T follicular helper cell (primary cell): ENCODE measurements at places on chromosomes 4 and X.
A peak's percentile ranks its signal among the peaks of the same experiment; 100 is the strongest.

DNA sequence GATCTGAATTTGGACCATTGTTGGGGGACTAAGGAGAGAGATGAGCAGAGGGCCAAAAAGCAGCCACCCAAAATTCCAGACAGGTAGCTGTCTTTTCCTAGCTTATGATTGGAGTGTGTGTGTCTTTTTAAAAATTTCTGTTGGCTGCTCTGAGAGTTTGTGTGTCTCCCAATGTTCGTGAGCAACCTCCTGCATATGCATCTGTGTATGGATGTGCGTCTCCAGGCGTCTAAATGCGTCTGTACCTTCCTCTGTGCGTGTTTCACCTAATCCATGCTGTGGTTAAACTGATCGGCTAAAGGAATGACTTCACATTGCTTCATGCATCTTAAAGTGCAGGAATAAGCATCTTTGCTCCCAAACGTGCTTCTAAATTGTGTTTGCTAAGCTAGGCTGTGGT, 65.5 kb upstream of the LAS1L start:
- DNase-seq, result no peak

DNA sequence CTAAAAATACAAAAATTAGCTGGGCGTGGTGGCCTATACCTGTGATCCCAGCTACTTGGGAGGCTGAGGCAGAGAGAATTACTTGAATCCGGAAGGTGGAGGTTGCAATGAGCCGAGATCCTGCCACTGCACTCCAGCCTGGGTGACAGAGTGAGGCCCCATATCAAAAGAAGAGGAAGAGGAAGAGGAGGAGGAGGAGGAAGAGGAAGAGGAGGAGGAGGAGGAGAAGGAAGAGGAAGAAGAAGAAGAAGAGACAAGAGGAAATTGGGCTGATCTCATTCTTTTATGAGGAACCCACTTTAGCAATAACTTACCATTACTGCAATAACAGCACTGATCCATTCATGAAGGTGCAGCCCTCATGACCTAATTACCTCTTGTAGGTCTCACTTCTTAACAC, 138.9 kb upstream of the GIMD1 start:
- no peak for DNase-seq

DNA sequence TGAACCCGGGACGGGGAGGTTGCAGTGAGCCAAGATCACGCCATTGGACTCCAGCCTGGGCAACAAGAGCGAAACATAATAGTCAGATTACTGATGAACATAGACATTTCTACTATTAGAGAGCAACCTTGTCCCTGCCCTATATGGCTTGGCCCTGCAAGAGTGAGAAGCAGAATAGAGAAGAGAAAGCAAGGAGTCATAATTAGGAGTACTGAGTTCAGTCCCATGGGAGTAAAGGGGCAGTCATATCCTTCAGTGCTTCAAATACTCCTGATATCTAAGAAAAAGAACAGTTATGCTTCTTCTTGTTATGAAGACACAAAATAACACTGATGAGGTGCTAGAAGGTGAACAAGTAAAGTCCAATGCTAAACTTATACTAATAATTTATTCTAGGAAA, 33.8 kb downstream of the CLDN2 start:
- no peak for DNase-seq

- no peak for DNase-seq
These were observed 979 bp downstream of the EFNB1 start for GRCh38 chrX:68829582-68830418.

DNA sequence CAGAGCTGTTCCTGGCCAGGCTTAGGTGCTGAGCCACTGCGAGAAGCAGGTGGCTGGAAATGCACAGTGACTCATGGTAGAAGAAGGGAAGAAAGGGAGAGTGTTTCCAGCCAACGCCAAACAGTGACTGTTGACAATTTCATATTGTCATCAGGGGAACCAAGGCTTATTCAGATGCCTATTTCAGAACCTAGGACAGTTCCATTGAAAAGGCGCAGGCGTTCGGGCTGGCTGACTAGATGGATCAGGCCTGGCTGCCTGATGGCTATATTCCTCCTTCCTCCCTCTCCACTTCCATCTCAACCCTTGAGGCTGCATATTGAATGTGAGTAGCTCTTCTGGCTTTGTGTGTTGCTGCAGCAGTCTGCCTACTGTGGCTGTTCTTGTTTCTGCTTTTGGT, 73.0 kb upstream of the FRMPD4 start:
- no peak for DNase-seq

DNA sequence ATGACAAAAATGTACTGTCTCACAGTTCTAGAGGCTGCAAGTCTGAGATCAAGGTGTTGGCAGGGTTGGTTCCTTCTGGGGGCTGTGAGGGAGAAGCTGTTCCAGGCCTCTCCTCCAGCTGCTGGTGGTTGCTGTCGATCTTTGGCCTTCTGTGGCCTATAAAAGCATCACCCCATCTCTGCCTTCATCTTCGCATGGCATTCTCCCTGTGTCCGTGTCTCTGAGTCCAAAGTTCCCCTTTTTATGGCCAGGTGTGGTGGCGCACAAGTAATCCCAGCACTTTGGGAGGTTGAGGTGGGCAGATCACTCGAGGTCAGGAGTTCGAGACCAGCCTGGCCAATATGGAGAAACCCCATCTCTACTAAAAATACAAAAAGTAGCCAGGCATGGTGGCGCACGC, 31.5 kb upstream of the ARAF start:
- no peak for DNase-seq

DNA sequence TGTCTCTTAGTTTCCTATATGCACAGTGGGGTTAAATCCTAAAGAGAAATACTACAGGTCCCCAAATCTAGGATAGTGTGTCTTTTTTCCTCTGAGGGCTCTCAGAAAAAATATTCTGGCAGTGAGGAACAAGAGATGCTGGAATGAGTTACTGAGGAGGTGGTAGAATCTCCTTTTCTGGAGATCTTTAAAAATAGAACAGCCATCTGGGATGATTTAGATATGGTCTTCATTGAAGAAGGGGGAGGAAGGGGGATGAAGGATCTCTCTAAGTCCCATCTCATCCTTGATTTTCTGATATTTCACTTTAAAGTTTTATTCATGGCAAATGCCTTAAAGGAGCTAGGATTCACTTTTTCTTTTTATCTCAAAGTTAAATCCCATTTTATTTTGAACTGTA, 235.0 kb downstream of the MAML3 start:
- no peak for DNase-seq

DNA sequence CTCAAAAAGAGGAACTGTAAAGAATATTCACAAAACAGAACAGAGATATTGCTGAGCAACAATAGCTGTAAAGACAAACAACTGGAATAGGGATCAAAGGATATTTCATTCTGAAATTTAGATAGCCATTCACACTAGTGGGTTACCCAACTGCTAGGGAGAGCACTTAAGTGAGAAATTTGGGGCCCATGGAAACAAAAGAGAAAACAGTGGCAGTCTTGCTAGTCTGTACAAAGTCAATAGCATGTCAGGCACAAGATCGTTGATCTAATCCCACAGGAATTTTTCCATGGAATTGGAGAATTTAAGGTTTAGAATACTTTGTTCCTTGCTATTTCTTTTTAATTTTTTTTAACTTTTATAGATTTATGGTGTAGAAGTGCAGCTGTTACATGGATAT, 467.0 kb downstream of the PCDH18 start:
- no peak for DNase-seq

GRCh38 chrX:140917354-140918115, 84.9 kb upstream of the SPANXB1 start:
- no peak for DNase-seq

DNA sequence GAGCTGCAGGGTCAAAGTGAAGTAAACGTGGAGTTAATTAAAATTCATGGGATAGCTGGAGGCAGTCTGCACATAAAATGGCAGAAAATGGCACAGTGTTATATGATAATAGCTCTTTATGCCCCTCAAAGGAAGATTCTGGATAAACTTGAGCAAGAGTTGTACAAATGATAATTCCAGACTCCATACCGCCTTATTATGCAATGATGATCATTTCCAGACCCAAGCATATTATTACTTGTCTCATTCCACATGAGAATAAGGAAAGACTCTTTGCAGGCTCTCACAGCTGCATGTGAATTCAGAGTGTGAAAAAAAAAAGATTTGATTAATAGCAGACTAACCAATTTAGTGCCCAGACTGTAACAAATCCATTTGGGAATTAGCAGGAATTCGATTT, 105.4 kb downstream of the STK32B start:
- DNase-seq, result no peak

GRCh38 chr4:162921178-162921785, 245.4 kb downstream of the NAF1 start:
- no peak for DNase-seq

- no peak for DNase-seq
These were observed 561.3 kb upstream of the LCORL start for GRCh38 chr4:18582841-18583240.

DNA sequence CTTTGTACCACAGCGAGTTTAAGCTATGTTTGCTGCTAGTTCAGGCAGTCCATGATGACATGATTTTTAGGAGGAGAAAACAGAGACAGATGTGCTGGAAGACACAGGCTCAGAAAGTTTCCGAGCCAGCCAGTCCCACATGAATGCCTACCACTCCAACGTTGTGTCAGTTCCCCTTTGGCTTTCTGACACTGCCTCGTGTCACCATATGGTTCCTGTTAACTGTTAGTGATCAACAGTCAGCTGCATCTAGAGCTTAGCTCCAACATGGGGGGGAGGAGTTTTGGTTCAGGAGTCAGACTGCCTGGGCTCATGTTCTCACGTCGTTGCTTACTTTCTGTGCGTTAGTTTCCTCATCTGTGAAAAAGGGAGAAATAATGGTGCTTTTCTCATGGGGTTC, 343.7 kb downstream of the MID1IP1 start:
- no peak for DNase-seq

DNA sequence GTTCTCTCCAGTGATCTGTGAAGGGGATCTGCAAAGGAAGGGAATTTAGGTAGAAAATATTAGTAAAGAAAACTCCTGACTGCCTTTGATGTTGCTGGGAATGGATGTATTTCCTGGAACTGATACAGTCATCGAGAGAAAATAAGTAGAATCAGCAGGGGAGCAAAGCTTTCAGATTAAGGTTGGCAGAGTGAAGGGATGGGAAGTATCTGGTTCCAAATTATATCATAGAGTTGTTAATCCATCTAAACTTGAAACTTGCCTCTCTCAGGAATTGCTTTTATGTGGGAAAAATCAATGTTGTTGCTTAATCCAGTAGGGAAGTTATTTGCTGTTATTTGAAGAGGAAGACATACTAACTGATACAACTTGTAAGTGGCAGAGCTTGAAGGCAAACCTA, 19.3 kb downstream of the EPHA5 start:
- no peak for DNase-seq

- no peak for DNase-seq
These were observed 466.8 kb upstream of the SMIM31 start for GRCh38 chr4:164287173-164287572.

DNA sequence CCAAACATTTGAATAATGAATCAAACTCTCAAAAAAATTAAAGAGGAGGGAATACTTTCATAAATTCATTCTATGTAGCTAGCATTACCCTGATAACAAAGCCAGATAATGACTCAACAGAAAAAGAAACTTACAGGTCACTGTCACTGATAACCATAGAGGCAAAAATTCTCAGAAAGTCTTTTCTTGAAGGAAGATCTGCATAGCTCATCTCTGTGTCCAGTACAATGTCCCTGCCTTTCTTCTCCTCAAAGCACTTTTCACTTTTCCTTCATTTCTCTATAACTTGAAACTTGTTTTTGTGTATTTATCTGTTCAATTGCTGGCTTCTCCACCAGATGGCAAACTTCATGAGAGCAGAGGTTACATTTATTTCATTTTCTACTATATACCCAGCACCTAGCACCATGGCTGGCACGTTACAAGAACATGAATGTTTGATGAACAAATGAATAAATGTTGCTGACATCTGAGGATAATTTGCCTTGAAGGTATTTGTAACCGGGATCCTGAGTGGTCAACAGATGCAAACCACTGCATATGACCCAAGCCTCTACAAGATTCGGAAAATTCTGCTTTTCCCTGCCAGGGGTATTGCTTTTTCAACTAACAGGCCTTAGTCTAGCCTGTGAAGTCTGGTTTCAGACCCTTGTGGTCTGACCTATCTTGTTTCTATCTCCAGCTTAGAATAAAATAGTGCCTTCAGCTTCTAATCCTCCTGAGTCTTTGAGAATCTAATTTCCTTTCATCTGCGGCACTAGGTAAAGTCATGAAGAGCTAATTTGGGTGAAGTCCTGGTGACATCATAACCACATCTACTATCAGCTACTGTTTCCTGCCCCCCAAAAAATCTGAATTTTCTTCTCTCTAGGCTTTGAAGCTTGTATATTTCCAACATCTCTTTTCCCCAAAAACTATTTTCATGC, 52.5 kb upstream of the ANTXR2 start:
- peak; percentile 17 for DNase-seq

- DNase-seq, result no peak
These were observed 4.3 kb downstream of the SOWAHD start for GRCh38 chrX:119762718-119763117.

GRCh38 chr4:141759796-141760425, 123.5 kb downstream of the IL15 start:
- DNase-seq, result no peak
